ENCODE measurements at places on chromosomes 13 and 19. TPM values are rescaled to one million over a fixed set of nuclear protein-coding genes. Genes with fewer than 3 reads are reported as not detected.

The CABP5 gene
- polyA plus RNA-seq: not detected

The RYR1 gene
- 0.04 TPM for polyA plus RNA-seq

The ZNF649 gene
- polyA plus RNA-seq: 4.5 TPM

The SLAIN1 gene
- 0.16 TPM for polyA plus RNA-seq

The ATP4B gene
- polyA plus RNA-seq: not detected

The NTN5 gene
- polyA plus RNA-seq: 0.10 TPM

The PGLYRP2 gene
- not detected for polyA plus RNA-seq

The BORA gene
- polyA plus RNA-seq: 2.0 TPM

The TTYH1 gene
- not detected for polyA plus RNA-seq

The SIX5 gene
- polyA plus RNA-seq: 6.6 TPM

The FOSB gene
- polyA plus RNA-seq: 4.5 TPM

The C3 gene
- polyA plus RNA-seq: 10.0 TPM

The IGSF23 gene
- 0.51 TPM for polyA plus RNA-seq

The ZNF558 gene
- 17.5 TPM for polyA plus RNA-seq

The IGFL4 gene
- not detected for polyA plus RNA-seq

GRCh38 chr13:92573467-92574057, 653.0 kb upstream of the GPC6 start:
- no peak for DNase-seq

- no peak for DNase-seq
These were observed 4.7 kb downstream of the ZNF317 start for GRCh38 chr19:9144920-9145319.

GRCh38 chr13:108561149-108561548, 68.3 kb upstream of the MYO16 start:
- no peak for DNase-seq

- no peak for DNase-seq
These were observed 2.5 kb downstream of the PCDH8 start for GRCh38 chr13:52845766-52846566.

GRCh38 chr13:77239312-77239711, 87.6 kb downstream of the MYCBP2 start:
- no peak for DNase-seq

DNA sequence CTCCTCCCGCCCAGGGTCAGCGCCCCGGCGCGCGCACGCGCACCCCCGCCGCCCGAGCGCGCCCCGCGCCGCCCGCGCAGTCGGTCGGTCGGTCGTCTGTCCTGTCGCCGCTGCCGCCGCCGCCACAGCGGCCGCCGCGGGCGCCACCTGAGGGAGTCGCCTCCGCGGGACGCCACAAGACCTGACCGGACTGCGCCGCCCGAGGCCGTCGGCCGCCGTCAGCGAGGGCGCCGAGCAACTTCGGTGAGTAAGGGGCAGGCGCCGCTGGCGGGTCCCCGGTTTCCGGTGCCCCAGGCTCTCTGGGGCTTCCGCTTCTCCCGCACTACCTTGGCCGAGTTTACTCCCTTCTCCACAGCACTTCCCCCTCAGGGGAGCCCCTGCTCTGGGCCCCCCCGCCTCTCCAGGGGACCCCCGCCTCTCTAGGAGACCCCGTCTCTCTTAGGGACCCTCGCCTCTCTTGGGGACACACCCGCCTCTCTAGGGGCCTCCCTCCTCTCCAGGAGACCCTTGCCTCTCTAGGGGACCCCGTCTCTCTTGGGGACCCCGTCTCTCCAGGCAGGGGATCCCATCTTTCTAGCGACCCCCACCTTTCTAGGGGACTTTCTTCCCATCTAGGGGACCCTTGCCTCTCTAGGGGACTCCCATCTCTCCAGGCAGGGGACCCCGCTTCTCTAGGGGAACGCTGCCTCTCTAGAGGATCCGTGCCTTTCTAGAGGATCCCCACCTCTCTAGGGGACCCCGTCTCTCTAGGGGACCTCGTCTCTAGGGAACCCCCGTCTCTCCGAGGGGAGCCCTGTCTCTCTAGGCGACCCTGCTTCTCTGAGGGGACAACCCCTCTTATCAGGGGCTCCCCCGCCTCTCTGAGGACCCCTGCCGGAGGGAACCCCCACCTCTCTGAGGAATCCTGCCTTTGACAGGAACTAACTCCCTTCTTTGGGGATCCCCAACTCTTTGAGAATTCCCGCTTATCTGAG, 19.3 kb upstream of the GATAD2A start:
- no peak for DNase-seq

GRCh38 chr19:29565171-29565570, 39.4 kb downstream of the VSTM2B start:
- DNase-seq: no peak

- DNase-seq: no peak
These were observed 1558.5 kb downstream of the UQCRFS1 start for GRCh38 chr19:27654266-27654990.

DNA sequence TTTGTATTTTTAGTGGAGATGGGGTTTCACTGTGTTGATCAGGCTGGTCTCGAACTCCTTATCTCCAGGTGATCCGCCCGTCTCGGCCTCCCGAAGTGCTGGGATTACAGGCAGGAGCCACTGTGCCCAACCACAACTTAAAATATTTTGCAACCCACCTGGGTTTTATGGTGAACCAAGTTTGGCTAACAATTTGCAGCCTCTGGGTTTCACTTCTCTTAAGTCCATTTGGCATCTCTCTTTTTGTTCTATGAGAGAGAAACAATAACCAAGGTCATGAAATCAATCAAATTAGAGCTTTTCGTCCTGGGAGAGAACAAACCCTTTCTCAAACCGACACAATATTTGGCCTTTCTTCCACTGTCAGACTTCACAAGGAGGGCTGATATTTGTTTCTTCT, 5.6 kb upstream of the SMAD9 start:
- DNase-seq: no peak

DNA sequence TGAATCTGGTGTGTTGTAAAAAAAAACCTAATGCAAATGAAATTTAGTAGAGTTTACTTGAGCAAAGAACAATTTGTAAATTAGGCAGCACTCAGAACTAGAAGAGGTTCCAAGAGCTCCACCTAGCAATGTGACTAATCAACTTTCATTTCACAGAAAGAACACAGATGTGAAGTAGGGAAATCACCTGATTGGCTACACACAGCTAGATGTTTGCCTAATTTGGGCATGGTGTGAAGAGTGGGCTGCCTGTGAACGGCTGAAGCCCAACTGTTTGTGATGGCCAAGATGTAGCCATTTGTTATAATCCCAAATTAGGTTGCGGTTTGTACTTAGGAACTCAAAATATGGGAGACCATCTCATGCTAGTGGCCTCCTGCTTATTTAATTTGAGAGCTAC, 724.4 kb upstream of the SLITRK5 start:
- DNase-seq: no peak

GRCh38 chr13:72804301-72804700, 22.4 kb downstream of the PIBF1 start:
- DNase-seq: no peak

- DNase-seq: no peak
These were observed 883 bp downstream of the NPHS1 start for GRCh38 chr19:35851213-35852028.

DNA sequence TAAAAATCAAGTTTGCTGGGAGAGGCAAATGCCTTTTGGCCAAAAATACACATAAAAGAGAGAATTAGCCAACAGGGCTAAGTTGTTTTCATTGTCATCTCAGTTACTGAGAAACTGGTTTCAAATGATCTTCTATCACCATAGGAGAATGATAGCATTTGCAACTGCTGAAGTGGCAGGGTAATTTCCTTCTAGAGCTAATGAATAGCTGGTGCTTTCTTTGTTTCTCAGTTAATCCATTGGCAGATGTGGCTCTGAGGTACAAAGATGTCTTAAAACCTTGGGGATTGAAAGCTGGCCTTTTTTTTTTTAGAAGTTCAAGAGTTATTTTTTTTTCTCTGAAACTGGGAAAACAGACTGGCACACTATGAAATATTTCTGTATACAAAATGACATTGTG, 332.7 kb upstream of the KLF12 start:
- DNase-seq: no peak

DNA sequence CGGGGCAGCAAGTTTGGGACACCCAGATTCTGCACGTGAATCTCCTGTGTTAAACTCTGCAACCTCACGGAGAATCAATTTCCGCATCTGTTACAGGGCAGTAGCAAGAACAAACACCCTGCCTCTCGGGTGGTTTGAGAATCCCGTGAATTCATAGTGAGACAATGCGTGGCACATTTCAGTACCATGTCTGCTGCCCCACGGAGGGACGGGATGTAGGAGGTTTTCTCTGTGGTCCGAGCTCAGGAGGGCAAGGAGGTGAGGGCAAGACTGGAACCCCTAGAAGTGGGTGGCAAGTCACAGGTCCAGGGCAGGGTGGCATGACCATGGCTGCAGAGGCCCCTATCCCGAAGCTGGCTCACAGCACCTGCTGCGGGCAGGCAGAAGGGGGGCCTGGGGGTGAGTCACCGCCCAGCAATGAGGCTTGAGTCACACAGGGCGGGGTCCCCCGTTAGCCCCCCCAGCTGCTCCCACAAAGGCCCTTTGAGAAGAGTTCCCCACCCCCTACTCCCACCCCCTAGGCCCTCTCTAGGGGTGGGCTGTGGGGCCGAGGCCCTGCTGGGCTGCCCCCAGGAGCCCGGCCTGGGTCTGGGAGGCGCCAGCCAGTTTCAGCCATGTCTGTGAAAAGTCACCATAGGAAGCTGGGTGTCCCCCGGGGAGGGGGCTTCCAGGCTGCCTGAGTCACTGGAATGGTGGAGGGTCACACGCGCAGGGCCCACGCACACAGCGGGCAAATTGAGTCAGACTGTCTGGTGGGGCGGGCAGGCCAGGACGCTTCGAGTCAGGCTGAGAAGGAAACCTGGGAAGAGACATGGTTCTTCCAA, 25.8 kb upstream of the NANOS3 start:
- peak; percentile 75 for DNase-seq

GRCh38 chr19:13207237-13207845, 57.1 kb downstream of the IER2 start:
- DNase-seq: no peak

GRCh38 chr13:93984876-93985275, 494.6 kb downstream of the DCT start:
- DNase-seq: no peak

- DNase-seq: no peak
These were observed 17.4 kb downstream of the RB1 start for GRCh38 chr13:48320891-48321510.

DNA sequence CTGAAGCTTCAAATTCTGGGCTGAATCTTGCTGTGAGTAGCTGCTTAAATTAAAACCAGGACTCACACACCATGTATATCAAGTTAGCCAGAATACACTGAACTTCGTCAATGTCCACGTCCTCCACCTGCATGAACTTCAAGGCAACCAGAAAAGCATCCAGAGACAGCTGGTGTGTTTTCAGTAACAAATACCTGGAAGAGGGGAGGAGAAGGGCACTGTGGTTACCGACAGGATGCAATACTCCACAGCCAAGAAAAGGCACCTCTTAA, 20.4 kb downstream of the PROZ start:
- no peak for DNase-seq

- DNase-seq: no peak
These were observed 1346.8 kb downstream of the UQCRFS1 start for GRCh38 chr19:27865927-27866777.

GRCh38 chr13:113610266-113610665, 25.7 kb downstream of the TFDP1 start:
- no peak for DNase-seq

- peak; percentile 67 for DNase-seq
These were observed 5.4 kb downstream of the COL4A2 start for GRCh38 chr13:110312339-110313031.

GRCh38 chr13:113532156-113532806, 41.8 kb upstream of the DCUN1D2 start:
- DNase-seq: no peak

- no peak for DNase-seq
These were observed 14.2 kb downstream of the ZNF699 start for GRCh38 chr19:9295411-9295849.

GRCh38 chr13:97058926-97059325, 64.7 kb upstream of the OXGR1 start:
- no peak for DNase-seq

DNA sequence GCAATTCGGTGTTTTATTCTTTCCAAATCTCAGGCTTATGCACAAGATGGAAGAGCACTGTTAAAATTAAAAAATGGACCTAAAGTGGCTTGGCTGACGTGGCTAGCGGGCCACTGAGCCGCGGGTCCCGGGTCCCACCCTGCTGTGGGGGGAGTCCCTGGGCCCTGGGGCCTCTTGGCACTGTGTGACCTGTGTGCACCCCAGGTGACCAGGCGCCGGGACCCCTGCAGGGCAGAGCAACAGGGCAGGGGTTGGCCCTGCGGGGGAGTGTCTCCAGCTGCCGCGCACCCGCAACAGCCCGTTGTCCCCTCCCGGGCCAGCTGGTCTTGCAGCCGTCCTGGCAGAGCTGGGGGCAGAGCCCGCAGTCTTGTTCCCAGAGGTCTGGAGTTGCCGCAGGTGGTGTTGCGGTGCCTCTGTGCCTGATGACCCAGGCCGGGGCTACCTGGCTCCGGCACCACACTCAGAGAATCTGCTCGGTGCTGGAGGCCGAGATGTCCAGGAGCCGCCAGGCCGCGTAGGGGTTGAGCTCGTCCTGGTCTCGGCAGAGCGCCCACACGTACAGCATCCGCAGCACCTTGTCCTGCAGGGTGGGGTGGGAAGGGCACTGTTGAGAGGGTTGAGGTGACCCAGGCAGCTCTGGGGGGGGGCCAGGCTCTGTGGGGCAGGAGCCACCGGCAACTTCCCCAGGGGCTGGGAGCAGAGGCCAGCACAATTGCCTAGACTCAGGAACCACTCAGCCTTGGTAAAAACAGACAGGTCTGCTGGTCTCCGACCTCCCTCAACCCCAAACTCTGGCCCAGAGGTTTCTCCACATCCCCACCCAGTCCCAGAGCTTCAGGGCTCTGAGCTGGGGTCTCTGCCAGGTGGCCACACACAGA, 1.0 kb upstream of the CTXN1 start:
- no peak for DNase-seq

DNA sequence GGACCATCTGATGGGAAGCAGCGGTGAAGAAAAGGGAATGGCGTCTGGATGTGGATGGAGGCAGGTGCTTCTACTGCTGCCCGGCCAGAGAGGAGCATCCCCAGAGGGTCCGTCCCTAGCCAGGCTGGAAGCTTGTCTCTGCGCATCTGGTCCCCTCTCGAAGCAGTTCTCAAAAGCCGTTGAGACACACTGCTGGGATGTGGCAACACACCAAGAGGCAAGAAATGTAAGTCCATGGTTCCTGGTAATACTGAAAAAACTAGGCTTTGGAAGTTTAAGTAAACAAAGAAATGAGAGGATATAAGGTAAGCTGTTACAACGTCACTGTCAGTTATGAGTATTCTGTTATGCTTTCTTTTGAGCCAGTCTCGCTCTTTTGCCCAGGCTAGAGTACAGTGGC, 15.1 kb upstream of the FFAR2 start:
- no peak for DNase-seq

- DNase-seq: no peak
These were observed 11.8 kb downstream of the CHAF1A start for GRCh38 chr19:4414144-4414799.

Measured in BJ (cell line).